Hematopoietic multipotent progenitor cell (in vitro differentiated cells): ENCODE measurements at places on chromosomes 5 and 9.

GRCh38 chr5:146877178-146877681, 1.3 kb downstream of the PPP2R2B start:
- DNase-seq = no peak

GRCh38 chr9:107258919-107259318, 24.2 kb upstream of the RAD23B start:
- DNase-seq = no peak

DNA sequence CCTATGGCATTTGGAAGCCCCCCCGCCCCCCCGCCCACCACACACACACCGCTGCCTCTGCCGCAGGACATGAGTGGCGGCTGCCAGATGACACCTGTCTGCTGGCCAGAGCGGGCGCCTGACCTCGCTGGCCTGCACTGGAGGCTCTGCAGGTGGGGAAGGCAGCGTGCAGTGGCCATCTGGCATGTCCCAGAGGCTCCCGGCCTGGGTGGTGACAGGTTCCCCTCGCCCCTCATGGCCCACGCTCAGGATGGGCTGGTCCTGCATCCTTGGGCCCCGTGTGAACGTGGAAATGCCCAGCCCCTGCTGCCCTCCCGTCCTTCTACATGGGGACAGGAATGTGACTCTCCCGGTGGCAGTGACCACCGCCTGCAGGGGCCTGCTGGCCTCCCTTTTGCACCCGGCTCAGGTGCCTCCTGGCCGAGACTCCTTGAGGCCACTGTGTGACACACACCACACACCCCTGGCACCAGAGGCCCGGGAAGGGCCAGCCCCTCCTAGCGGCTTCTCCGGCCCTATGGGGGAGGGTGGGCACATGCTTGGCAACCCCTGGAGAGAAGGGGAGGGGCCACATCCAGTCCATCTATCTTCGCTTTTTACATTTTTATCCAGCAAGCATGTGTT, 30.3 kb downstream of the IRX4 start:
- DNase-seq = no peak

- no peak for DNase-seq
These were observed 18.6 kb downstream of the MLLT3 start for GRCh38 chr9:20603524-20604268.

DNA sequence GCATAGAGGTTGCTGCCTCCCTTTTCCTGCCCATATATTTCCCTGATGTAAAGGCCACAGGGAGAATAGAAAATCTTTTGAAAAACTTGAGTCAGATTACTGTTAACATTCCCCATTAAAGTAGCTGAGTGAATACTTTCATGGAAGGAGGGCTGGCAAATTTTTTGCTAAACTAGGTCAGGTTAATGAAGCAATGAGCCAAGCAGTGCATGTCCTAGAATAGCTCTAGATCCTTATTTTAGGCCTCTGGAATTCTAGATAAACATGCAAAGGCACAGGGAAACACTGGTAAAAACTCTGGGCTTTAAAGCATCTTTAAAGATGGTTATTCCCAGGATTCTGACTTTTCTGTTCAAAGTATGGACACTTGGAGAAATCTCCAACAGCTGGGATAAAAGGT, 27.9 kb downstream of the TTC1 start:
- no peak for DNase-seq

DNA sequence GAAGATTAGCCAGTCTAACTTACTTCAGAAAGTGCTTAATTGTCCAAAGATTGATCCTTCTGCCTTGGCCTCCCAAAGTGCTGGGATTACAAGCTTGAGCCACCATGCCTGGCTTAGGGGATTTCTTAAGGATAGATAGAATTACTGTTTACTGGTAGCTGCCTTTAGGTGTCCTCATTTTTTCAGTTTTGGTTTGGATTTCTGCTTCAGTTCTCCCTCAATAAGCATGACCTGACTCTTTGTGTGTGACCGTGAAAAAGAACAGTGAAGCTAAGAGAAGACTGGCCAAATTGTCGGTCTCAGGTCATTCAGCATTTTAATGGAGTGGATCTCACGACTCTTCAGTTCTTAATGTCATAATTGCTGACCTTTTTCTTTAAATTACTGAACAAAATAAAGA, 22.9 kb upstream of the CMYA5 start:
- DNase-seq = no peak

- no peak for DNase-seq
These were observed 312.3 kb downstream of the CWC27 start for GRCh38 chr5:65081071-65081470.

DNA sequence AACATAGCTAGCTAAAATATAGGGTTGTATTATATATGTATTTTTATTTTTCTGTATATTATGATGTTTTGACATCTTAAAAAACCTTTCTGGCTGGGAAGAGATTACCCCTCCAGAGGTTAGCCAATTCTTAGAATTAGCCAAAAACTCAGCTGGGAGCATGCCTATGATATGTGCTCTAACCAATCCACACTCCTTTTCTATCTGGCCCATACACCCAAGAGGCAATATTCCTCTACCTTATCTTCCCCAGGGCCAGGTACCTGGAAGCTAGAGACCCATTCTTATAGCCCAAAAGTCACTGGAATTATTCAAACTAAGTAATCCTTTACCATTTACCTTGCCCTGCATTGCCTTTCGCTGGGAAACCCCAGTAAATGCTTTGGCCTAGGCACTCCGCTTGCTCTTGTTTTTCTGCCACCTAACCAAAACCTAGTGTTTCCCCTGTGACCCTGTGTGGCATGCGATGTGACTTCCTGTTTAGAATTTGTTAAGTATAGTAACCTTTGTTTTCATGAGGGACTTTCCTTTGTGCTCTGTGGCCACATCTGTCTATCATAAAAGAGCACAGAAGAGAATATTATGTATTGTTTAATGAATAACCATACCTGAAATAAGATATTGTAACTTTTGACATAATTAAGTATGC, 37.4 kb downstream of the CSNK1G3 start:
- peak; percentile 41 for DNase-seq

DNA sequence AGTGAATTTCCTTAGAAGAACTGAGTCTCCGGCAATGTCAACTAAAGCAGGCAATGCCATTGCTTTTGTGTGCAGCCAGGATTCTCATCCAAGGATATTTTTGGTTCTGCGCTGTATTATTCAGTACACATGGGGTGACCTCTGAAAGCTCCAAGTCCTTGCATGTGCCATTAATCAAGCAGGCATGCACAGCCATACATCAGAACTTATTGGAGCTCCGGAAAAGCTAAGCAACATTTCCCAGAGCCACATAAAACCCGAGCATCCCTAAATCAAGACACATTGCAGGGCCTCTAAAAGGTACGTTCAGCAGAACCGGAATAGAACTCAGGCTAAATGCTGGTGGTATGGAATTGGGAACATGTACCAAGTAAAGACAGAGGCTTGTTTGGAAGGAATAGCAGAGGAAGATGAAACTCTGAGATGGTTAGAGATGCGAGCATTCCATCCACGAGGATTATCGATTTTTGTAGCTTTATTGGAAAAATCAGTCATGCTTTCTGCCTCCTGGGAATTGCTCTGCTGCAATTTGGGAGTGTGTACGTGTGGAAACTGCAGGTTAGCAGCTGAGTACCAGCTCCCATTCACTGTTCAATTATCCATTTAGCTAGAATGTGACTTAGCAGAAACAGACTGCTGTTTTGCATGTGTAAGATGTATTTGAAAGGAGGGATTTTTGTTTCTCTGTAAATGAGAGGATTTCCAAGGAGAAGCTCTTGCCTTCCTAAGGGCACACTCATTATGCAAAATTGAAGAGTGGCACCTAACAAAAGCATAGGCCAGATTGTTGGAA, 143.7 kb upstream of the WWC1 start:
- no peak for DNase-seq

DNA sequence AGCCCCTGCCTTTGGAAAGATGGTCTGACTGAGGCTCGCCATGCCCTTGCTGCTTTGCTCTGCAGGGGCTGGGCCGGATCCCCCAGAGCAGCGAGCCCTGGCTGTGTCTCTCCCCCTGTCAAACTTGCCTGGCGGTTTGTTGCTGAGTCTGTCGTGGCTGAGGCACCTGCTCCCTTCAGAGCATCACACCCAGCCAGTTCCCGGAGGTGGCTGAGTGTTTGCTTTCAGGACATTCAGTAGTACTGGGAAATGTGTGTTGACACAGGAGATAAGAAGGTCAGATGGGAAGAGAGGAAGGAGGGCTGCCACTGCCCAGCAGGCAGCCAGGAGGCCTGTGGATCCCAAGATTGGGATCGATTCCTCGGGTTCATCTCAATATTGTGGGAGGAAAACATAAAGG, 62.9 kb downstream of the GADD45G start:
- no peak for DNase-seq

GRCh38 chr5:174563899-174564298, 160.5 kb upstream of the MSX2 start:
- DNase-seq = no peak
